ENCODE measurements at places on chromosomes 2 and 18.

DNA sequence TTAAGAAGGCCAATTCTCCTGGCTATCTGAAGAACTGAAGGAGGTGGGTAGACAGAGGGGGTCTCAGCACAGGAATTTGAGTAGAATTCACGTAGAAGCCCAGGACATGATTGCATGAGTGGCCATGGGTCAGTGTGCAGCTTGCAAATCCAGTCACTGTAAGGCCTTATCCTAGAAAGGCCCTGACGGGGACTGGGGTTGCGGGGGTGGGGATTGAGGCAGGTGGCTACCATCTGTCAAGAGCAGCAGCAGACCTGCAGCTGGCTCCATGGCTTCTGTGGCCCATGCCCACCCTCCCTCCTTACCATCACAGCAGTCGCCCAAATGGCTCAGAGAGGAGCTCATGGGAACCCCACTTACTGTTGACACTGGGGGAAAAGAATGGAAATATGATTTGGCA, 34.6 kb upstream of the SLC14A1 start:
- no peak for DNase-seq

DNA sequence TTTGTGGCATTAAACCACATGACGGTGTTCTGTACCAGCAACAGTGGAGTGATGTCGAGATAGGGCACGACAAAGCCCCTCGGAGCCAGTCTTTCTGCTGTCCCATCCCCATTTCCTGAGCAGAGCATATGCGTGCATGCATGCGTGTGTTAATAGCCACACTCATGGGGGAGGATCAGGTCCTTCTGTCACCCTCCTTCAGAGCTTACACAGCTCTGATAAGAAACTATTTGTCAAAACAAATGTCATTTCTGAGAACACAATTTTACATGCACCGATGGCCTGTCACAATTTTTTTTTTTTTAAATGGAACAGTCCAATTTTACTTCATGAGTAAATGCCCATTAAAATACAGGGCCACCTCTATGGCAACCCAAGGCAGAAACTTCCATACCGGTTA, 95.9 kb upstream of the ZBTB14 start:
- no peak for DNase-seq

GRCh38 chr2:216780843-216781242, 79.0 kb downstream of the TNP1 start:
- DNase-seq: no peak

GRCh38 chr2:74822771-74823566, 11.0 kb upstream of the HK2 start:
- DNase-seq: no peak

DNA sequence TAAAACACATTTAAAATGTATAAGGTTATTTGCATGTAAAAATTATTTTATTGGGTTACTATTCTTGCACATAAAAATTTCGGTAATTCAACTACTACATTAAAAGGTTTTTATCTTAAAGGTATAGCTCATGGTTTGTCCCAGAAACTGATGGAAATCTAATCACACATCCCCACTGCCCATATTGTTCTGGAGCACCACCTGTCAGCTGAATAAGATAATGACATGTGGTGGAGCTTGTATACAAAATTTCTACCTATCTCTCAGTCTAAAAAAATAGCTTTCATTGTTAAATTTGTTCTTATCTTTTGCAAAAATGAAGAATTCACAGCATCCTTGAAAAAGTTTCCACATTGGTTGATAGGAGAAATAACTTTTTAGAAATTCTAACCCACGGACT, 18.3 kb downstream of the ERBB4 start:
- DNase-seq: no peak

Measured in stimulated activated CD8-positive, alpha-beta memory T cell treated with anti-CD3 and anti-CD28 coated beads, Interleukin-15, amount 100 ng/mL, for 4 hours (primary cell).